ENCODE measurements at places on chromosomes 4 and X.

GRCh38 chr4:82893942-82894341 lies 3.0 kb upstream of the SEC31A start:
- DNase-seq: no peak

DNA sequence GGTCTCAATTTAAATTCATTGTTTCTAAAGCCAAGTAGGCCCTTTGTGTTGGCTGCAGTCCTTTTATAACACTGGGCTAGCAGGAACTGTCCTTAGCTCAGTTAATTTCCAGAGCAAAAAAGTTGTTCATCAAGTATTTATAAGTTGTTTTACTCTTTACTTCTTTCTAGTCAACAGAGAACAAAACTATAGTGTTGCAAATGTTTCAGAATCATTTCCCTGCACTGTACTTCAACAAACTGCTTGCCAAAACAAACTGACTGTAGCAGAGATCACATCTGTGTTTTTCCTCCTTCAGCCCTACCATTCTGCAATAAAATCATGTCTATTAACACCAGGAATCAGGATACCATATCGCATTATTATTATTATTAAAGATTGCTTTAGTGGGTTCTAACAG lies 168.5 kb upstream of the SH3RF1 start:
- DNase-seq: no peak

- no peak for DNase-seq
These were observed 500.2 kb downstream of the INPP4B start for GRCh38 chr4:142345924-142346323.

DNA sequence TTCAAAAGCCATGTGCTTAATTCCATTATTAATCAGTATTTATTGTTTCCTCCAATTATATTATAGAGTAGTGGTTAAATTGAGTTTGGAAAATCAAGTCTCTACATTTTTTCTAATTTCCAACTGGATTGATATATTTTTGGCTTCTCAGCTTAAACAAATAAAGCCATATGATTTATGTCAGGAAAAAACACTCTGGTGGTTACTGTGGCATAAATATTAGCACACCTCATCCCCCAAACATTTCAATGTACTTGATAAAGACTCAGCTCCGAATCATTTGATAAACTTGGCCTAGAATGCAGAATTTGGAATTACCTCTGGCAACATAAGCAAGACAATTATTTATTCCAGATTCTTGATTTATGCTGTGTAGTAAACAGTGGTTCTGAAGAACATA lies 2313.8 kb downstream of the ARAP2 start:
- peak; percentile 22 for DNase-seq

- DNase-seq: no peak
These were observed 146.3 kb downstream of the GRIA3 start for GRCh38 chrX:123330229-123330942.

DNA sequence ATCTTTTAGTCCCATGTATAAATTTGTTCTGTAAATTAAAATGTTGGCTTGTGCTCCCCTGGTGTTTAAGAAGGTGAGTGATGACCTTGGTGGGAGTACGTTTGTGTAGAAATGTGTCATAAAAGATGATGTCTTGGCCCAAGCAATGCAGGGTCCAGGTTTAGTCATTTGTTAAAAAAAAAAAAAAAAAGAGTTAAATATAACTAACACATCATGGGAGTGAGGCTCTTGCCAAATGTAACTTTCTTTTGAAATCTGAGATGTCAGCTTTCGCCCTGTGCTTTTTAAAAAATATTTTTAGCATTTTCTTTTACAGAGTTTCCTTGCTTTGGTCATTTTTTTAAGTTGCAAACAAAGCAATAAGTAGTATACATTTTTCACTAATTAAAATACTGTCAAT lies 135.6 kb downstream of the FBXO8 start:
- DNase-seq: no peak
